ENCODE measurements at places on chromosomes 2 and 18.

GRCh38 chr2:26566081-26566375 lies 75.1 kb downstream of the CIB4 start:
- peak; percentile 46 for DNase-seq

DNA sequence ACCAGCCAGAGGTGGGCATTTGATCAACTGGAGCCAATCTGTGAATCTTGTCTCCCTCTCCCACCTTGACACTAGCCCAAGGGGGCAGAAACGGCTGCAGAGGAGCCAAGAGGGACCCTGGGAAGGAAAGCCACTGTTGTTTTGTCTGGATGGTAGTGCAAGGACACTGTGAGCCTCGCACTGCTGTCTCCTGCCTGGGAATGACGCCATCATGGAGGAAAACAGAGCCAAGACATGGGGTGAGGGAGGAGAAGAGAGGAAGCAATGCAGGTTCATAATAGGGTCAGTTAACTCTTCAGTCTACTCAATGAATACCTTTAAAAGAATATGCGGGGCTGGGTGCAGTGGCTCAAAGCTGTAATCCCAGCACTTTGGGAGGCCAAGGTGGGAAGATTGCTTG lies 231.1 kb upstream of the AGAP1 start:
- DNase-seq: no peak

- no peak for DNase-seq
Measured at GRCh38 chr2:25256488-25256875, 85.2 kb downstream of the DNMT3A start.

DNA sequence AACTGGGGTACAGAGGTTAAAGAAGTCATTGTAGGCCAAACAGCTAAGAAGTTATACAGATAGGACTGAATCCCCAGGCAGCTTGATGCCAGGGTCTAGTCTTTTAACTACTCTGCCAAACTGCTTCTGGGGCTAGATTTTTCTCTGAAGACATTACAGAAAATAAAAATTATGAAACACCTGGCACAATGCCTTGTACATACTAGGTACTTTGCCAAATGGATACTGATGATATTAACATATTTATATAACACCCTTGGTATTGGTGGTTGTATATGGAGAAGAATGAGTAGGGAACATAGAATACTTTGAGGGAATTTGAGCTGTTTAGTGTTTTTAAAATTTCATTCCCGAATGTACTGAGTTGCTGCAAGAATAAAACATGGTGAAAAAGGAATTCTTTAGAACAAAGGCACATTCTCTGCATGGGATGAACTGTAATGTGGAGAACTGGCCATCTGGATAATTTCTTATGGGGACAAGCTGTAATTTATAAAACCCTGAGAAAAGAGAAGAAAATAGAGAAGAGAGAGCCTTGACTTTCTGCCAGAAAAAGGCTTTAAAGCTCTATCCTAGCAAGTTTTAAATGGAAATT lies 210.9 kb upstream of the TMEM200C start:
- no peak for DNase-seq
